ENCODE measurements at places on chromosomes 4 and X.

DNA sequence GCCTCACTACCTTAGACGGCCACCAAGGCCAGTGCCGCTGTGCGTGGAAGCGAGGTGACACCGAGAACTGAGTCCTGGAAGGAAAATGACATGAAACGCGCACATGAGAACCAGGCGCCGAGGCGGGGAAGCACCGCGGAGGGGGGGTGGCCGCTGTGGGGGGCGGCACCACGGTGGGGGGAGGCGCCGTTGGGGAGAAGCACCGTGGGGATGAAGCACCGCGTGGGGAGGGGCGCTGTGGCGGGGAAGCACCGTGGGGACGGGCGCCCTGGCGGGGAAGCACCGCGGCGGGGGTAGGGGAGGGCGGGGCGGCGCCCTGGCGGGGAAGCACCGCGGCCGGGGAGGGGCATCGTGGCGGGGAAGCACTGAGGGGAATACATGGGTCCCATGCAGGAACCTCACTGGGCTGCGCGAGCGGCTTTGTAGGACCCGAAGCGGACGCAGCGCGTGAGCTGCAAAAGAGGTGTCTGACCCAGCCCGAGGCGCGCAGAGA is 28.0 kb downstream of the PPP2R3B start:
- DNase-seq = no peak

DNA sequence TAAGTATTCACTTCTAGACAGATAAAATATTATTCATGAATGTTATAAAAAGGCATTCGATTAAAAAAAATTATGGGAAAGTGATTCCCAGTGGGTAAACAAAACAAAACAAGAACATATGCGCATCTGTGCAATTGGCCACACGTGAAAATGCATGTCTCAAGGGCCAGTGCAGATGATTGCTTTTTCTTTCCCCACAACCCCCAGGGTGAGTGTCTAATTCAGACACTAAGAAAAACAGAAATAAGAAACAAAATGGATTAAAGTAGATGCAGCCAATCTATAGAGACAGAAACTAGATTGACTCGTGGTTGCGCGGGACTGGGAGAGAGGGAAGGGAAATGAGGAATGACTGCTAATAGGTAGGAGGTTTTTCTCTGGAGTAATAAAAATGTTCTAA is 49.5 kb downstream of the GPM6A start:
- DNase-seq = no peak

- peak; percentile 64 for DNase-seq
These were observed 115.0 kb upstream of the SHISA3 start for GRCh38 chr4:42282081-42282901.

DNA sequence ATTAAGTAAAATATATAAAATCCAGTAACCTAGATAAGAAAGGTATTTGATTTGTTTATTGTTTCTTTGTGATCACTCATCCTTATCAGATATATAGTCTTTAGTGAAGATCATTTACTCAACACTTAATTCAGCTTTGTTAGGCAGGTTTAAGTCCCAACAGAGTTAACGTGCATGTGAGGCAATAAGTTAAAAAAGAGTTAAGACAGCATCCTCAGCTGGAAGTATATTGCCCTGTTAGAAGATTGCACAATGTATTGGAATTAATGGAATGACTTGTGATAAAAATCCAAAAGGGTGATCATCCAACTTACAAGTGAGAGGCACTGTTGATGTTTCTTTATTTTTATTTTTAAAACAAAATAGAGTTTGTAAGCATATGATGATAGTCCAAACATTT is 1162.1 kb downstream of the RAPGEF2 start:
- DNase-seq = peak; percentile 1

DNA sequence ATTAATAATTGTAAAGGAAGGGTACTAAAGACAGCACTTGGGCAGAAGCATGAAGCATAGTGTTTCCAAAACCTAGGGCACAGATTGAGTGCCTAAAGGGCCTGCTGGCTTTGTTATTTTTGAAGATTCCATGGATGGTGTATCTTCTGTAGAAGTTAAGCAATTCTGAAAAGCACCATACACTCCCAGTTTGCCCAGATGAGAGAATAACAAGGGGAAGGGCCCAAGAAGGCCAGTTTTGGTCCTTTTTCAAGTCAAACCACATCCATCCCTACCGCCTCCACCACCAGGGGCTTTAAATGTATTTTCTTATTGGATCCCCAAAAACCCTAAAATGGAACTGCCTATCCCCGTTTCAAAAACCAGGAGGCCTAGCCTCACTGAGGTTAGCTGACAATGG is 17.2 kb downstream of the SCARB2 start:
- DNase-seq = no peak

DNA sequence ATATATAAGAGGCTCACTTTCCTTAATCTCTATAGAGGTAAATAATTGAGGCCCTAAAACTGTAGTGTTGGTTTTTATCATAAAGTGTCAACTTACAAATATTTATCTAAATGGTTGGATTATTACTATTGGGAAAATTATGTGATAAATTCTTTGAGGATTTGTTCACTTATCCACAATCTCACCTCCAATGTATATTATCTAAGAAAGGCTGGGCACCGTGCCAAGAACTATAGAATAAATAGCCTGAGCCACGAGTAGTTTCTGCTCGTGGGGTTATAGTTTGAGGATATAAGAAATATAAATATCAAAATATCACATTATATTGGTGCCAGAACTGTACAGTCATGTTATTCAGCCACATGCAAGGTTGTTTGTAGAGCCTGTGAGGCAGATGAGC is 177.9 kb downstream of the VEGFC start:
- peak; percentile 44 for DNase-seq

DNA sequence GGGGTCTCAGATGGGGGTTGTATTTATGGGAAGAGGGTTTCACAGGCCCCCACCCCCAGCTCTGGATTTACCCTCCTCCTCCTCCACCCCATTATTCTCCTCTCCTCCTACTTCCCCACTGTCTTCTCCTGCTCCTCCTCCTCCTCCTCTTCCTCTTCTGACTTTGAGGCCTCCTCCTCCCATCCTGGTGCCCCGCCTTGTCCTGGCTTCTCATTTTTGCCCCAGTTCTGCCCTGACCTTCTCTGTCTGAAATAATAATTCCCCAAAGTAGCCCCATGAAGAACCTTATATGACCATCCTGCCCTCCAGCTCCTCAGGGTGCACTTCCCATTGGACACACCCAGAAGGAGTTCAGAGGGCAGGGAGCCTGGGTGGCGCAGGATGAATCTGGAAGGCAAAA is 351.4 kb upstream of the GATB start:
- DNase-seq = no peak

DNA sequence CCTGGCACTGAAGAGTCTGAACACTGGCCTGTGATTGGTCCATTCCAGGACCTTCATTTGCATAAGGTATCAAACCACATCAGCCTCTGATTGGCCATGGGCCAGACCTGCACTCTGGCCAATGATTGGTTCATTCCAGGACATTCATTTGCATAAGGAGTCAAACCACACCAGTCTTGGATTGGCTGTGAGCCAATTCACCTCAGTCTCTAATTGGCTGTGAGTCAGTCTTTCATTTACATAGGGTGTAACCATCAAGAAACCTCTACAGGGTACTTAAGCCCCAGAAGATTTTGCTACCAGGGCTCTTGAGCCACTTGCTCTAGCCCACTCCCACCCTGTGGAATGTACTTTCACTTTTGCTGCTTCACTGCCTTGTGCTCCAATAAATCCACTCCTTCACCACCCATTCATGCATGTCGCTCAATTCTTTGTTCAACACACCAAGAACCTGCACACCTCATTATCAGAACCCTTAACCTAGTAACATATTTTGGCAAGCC is 14.2 kb upstream of the HERC5 start:
- DNase-seq = no peak

- DNase-seq = peak; percentile 34
These were observed 56.2 kb upstream of the ANKRD50 start for GRCh38 chr4:124768596-124769365.

- no peak for DNase-seq
These were observed 96.1 kb downstream of the FRYL start for GRCh38 chr4:48683784-48684666.
